Activated CD4-positive, CD25-positive, alpha-beta regulatory T cell (primary cell): ENCODE measurements at places on chromosomes 11 and 22.

DNA sequence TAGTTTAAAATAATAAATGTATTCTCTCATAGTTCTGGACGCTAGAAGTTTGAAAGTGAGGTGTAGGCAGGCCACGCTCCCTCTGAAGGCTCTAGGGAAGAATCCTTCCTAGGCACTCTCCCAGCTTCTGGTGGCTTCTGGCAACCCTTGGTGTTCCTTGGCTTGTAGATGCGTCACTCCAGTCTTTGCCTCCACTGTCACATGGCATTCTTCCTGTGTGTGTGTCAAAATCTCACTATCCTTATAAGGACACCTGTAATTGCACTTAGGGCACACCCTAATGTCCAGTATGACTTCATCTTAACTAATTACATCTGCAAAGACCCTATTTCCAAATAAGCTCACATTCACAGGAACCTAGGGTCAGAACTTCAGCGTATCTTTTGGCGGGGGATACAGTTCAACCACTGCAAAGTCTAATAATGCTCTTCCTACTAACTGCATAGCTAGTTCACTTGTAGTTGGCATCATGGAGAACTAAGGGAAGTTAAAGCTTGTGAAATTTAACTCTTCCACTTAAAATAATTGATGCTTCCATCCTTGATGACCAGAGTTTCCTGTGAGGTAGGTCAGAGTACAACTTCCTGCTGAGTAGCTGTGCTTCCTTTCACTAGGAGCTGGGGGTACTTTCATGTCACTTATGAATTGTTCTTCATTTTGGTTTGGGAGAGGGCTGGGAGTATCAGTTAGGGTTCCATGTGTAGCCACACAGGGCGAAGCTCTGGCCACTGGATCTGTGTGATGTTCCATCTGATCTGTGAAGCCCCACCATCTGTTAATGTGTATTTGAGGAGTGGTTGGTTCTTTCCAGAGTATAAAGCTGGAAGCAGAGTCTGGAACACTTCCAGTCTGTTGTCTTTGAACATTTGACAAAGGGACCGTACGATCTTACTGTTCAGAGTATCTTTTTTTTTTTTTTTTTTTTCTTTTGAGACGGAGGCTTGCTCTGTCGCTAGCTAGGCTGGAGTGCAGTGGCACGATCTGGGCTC is 10.5 kb downstream of the YWHAH start:
- no peak for DNase-seq

DNA sequence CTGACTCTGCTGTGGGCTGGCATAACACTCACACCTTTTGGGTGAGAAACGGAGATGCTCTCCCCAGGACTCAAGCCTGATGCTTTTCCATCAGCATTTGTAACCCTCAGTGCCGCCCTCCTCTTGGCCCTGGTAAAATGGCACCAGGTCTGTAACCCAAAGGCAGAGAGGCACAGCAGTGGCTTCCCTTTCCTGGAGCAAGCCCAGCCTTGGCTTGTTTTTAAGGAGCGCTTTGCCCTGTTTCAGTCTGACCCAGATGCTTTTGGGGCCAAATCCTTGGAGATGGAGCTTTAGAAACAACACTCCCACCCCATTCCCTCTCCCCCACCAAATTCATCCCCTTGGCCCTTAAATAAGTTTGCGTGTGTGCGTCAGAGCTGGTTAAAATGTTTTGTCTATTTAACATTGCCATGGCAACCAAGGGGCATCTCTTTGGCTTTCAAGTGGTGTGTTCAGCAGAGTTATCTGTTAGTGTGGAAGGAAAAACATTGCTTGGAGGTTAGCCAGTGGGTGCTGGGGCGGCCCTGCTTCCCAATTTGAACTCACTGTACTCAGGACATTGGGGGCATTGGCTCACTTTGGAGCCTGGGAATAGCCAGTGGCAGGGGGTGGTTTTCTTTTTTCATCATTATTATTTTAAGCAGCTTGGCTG is 134.1 kb downstream of the NAV2 start:
- no peak for DNase-seq

GRCh38 chr11:113411536-113411935 is 24.0 kb downstream of the ANKK1 start:
- DNase-seq: no peak

GRCh38 chr11:5291207-5291838 is 10.4 kb downstream of the OR51B4 start:
- no peak for DNase-seq

GRCh38 chr11:104487046-104487806 is 323.3 kb upstream of the PDGFD start:
- DNase-seq: no peak

- no peak for DNase-seq
These were observed 50.4 kb downstream of the ST3GAL4 start for GRCh38 chr11:126405906-126406305.

GRCh38 chr11:128868841-128869671 is 2.0 kb upstream of the KCNJ1 start:
- no peak for DNase-seq
